Cardiac muscle cell (in vitro differentiated cells and primary cell): ENCODE measurements at places on chromosomes 16 and 17. TPM values are rescaled to one million over a fixed set of nuclear protein-coding genes. Genes with fewer than 3 reads are reported as not detected.
A peak's percentile ranks its signal among the peaks of the same experiment; 100 is the strongest.

DNA sequence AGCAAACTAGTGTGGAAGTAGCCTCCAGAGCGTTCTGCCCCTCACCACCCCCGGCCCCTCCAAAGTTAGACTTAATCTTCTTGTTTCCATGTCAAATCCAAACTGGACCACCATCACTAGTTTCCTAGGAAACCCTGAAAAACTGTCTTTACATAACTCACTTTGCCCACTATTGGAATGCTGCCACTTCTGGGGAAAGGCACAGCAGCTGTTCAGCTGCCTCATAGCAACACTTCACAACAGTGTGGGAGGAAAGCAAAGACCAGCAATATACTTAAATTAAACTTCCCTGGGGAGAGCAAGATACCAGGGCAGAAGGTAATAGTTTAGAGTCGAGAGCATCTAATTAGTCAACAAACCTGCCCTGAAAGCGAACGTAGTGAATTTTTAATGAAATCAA, 452.2 kb downstream of the KCNJ2 start:
- H3K4me1 ChIP-seq: no peaks in the 10 kb centered on the region
- no peak overlapping the region for H3K27ac ChIP-seq
- H3K27me3 ChIP-seq: no peaks in the 10 kb centered on the region
- peak; percentile 37 for DNase-seq
- no peaks in the 10 kb centered on the region for H3K36me3 ChIP-seq

- H3K27ac ChIP-seq: peak overlapping the region; percentile 28
- H3K27me3 ChIP-seq: no peaks in the 10 kb centered on the region
- H3K36me3 ChIP-seq: no peaks in the 10 kb centered on the region
- no peak for DNase-seq
- H3K4me1 ChIP-seq: peaks cover 3% of the 10 kb centered on the region
Observed at GRCh38 chr16:81505011-81505661, 60.5 kb downstream of the CMIP start.

The ACE gene
- polyA plus RNA-seq: 1.8 and 2.5 TPM in 2 replicates

The KRT20 gene
- polyA plus RNA-seq: not detected in 2 replicates

The MARCHF10 gene
- polyA plus RNA-seq: 1.1 and 3.1 TPM in 2 replicates
